ENCODE measurements at places on chromosomes 1 and 21. TPM values are rescaled to one million over a fixed set of nuclear protein-coding genes. Genes with fewer than 3 reads are reported as not detected.

Gene PRR9
- 46.0 TPM for total RNA-seq

Gene CFHR2
- total RNA-seq: not detected

Gene MARK1
- 2.8 TPM for total RNA-seq

Gene SAMD13
- 0.88 TPM for total RNA-seq

Gene POU3F1
- 19.1 TPM for total RNA-seq

Gene STRIP1
- 64.1 TPM for total RNA-seq

Gene CFAP107
- 0.27 TPM for total RNA-seq

DNA sequence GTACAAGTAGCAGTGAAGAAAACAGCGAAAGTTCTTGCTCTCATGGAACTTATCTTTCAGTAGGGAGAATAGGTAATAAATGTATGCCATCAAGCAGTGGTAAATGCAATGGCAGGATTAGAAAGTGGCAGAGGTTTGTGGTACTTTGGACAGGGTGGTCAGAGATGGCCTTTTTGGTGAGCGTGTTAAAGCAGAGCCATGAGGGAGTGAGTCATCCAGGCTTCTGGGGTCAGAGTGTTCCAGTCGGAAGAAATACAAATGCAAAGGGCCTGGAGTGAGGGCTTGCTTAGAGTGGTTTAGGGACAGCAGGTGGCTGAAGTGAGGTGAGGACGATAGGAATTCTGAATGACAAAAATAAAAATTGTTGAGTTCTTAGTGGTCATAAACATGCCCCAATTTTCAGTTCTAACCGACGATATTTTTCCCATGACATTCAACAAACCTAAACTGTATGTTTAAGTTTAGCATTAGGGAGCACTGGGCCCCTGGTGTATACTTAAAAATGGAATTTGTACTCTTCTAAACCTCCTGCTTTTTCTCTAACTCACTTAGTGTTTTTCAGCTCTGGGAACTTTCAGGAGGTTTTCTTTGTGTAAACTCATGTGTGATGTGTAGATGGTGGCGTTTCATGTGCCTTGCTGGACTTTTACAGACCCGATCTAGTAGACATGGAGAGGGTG is 78.2 kb downstream of the MACF1 start:
- no peak for DNase-seq

- peak; percentile 67 for DNase-seq
These were observed at the start of gene PRELP for GRCh38 chr1:203475012-203475981. PRELP (plus strand) TSS chr1:203475806; CDS start chr1:203483185, 7,379 bp downstream.

DNA sequence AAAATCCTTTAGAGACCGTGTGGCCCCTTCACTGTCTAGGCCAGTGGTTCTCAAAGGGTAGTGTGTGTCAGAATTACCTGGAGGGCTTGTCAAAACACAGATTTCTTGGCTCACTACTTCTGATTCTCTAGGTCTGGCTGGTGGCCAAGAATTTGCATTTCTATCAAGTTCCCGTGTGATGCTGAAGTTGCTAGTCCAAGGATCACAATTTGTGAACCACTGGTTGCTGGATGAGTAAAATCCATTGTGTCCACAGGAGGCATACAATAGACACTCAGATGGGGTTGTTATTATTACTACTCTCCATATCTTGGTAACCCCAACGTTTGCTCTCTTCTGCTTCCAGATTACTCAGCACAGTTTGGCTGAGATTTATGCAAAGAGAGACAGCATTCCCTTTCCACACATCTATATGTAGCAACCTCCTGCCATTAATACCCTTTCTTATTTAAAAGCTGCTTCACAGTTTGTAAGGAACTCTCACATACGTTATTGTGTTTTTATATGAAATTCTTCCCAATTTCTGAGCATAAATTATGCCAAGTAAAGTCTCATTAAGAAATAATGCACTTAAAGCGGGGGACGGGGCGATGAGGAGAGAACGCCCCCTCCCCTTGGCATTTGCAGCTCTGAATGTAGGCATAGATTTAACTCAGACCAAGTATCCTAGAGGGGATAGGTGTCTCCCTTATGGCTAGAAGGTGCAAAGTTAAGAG is 720 bp upstream of the TMCC2 start:
- DNase-seq: no peak

- DNase-seq: no peak
These were observed 9.9 kb upstream of the SLC45A3 start for GRCh38 chr1:205690122-205690756.

GRCh38 chr1:213858581-213858980 is 129.2 kb upstream of the PROX1 start:
- DNase-seq: no peak

DNA sequence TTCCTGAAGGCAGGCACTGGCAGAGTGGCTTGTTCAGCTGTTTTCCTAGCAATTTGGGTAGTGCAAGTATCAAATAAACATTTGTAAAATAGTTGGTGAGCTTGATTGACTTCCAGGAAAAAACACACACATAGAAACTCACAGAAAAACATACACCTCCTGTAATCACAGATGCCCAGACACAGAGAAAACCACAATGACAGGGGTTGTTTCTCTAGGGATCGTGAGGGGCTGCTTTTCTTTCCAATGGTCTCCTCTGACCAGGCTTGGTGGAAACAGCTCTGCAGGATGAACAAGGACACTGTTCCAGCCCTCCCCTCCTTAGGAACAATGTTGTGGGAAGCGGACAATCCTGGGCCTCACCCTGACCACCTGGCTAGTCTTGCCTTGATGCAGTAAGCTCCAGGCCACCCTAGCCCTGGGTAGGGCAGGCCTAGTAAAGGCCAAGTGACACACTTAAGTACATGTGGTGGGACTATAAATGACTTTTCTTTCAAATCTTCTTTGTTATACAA is 142.5 kb upstream of the HMGB4 start:
- peak; percentile 64 for DNase-seq

- peak; percentile 87 for DNase-seq
These were observed 235.0 kb upstream of the FGGY start for GRCh38 chr1:59061876-59062275.

- DNase-seq: no peak
These were observed 131.2 kb downstream of the AK5 start for GRCh38 chr1:77412820-77413530.

DNA sequence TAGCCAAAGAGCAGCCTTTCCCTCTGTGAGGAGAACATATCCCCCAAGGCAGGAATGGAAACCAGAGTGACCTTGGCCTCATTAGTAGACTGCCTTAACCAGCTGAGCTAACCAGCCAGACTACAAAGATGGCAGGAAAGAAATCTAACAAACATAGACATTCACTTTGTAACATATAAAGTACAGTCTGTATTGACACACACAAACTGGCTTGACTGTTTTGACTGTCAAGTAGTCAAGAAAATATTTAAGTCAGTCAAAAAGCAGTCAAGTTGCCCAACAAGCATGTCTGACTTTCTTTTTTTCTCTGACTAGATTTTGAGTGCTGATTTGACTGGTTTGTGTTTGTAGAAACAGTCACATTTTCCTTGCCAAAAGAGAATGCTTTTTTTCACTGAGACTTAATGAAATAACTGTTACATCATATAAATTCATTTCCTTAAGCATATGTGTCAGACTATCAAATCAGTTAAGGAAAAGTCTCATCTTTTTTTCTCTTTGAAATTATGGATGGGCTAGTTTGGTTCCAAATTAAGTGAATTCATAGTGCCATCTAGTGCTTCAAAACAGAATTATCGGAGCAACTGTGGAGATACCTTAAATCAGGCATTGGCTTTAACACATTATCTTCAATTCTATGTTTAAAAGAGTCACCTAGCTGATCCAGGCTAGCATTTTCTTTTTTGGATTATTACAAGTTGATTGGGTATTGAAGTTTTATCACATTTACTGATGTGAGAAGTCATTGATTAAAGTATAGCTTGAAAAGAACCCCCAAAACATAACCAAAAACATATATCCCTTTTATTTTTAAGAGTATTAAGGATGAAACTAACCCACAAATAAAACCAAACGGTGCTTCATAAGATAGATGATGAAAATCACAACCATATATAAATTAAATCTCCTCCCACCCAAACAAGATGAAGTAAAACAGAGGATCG is 75.0 kb downstream of the ATP6V1G3 start:
- DNase-seq: no peak

DNA sequence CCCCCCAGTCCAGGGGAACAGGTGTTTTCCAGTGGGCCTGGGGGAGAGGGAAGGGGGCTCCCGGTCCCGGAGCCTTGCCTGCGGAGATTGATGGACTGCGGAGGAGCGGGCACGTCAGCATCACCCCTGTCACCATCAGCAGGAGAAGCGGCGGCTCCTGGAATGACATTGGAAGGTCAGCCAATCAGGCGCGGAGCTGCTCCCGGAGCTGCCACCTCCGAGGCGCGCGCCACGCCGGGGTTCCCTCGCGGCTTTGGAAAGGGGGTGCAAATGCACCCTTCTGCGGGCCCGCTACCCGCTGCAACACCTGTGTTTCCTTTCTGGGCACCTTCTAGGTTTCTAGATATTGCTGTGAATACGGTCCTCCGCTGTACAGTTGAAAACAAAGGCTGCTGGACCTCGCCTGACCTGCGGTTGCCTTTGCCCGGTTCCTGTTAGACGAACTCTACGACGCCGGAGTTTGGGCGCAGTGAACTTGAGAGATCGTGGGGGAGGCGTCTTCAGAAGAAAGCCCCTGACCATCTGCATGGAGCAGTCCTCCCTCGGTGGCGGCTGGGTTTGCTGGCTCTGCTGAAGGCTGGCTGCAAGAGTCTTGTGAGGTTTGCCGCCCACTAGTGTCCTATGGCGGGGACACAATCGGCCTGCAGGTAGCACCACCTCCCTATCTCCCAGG is 5.3 kb downstream of the DSCAM start:
- no peak for DNase-seq

DNA sequence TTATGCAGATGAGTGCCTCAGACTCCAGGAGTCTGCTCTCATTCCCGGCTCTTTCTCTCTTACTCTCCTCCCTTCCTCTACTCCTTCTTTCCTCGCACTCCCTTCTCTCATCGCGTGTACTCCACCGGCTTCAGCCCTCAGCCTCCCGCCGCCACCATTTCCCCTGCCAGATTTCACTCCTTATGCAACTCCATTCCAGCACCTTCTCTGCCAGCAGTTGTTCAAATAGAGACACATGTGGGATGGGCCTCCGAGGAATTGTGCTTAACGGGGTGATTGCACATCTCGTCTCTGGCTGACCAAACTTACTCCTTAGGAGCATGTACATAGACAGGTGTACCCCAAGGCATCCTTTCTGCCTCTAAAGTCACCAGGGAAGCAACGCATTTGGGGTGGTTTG is 2.1 kb downstream of the CNTN2 start:
- no peak for DNase-seq

GRCh38 chr1:234713859-234714258 is 103.9 kb upstream of the IRF2BP2 start:
- DNase-seq: no peak

Measured in lower leg skin (tissue), 4 donors.